ENCODE measurements at places on chromosomes 12 and 14.

GRCh38 chr12:89733579-89734201 is 25.1 kb upstream of the ATP2B1 start:
- DNase-seq: no peak

- DNase-seq: no peak
Measured at GRCh38 chr12:85147331-85147730, 111.2 kb downstream of the LRRIQ1 start.

- no peak for DNase-seq
Measured at GRCh38 chr12:71683633-71684032, 2.2 kb upstream of the TMEM19 start.

- DNase-seq: peak; percentile 60
Measured at GRCh38 chr12:92539110-92539749, 163.6 kb upstream of the PLEKHG7 start.

DNA sequence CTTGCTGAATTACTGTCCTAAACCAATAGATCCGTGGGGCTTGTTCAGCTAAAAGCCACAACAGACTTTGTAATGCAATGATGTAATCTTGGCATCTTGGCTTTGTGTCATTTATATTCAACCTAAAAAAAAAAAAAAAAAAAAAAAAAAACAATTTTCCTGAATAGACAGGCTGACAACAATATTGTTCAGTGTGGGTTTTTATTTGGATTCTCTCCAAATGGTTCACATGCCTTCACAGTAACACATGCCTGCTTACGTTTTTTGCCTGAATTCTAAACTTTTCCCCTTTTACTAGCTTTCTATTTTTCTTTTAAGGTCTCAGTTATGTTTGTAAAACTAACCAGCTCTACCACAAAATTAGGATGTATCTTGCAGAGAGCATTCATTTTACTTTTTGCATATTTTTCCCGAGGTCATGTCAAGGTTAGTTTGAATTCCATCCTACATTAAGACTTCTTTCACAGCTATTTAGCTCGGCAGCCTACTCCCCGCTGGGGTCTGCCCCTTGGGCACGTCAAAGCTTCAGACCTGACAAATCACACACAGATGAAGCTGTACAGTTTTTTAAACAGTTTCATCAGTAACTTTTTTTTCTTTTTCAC is 213.7 kb upstream of the NPAS3 start:
- no peak for DNase-seq

GRCh38 chr12:93571925-93572711 is at the start of gene SOCS2:
Gene SOCS2 (plus strand): TSS chr12:93572675. CDS start chr12:93572898, 223 bp downstream.
- DNase-seq: peak; percentile 32

- no peak for DNase-seq
Measured at GRCh38 chr14:61839507-61839906, 77.3 kb downstream of the SNAPC1 start.

- no peak for DNase-seq
Measured at GRCh38 chr12:18428416-18428815, 167.1 kb downstream of the PIK3C2G start.

- no peak for DNase-seq
Measured at GRCh38 chr14:60204843-60205774, 39.9 kb upstream of the DHRS7 start.

DNA sequence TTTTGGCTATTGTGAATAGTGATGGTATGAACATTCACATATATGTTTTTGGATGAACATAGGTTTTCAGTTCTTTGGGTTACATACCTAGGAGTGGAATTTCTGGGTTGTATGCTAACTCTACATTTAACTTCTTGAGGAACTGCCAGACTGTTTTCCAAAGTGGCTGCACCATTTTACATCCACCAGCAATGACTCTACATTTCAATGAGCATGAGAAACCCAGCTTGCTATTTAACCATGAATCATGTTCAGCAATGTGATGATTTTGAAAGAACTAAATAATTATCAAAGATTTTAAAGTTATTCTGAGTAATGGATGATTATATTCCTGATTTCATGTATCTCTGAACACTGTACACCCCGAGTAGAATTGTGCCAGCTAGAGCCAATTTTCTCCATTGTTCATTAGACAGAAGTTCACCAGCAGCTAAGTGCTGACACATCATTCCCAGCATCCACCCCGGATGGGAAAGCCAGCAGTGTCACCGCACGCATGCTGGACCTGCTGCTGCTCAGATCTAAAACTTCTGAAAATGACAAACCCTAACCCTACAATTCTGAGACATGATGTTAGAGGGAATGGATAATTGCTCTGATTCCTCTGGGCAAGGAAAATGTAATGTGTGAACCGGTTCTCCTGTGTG is 13.3 kb upstream of the ANAPC5 start:
- DNase-seq: no peak

GRCh38 chr14:50173891-50174290 is 57.5 kb downstream of the SOS2 start:
- no peak for DNase-seq

- no peak for DNase-seq
Measured at GRCh38 chr12:122849352-122850047, 14.2 kb downstream of the HIP1R start.

DNA sequence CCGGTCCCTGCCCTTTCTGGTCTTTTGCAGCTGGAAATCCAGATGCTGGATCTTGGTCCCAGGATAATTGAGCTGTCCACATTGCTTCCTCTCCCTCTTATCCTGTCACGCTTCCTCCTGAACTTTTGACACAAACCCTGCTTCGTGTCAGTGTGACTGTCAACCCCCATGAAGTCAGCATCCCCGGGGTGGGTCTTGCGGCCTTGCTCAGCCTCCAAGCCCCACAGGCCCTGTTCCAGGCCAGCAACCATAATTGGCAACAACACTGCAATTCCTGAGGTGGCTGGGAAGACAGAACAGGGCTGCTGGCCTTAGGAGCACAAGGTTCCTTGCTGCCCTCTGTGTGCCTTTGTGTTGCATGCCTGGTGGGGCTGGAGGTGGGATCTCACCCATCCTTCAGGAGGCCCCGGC is 74.9 kb downstream of the NTF3 start:
- DNase-seq: no peak

DNA sequence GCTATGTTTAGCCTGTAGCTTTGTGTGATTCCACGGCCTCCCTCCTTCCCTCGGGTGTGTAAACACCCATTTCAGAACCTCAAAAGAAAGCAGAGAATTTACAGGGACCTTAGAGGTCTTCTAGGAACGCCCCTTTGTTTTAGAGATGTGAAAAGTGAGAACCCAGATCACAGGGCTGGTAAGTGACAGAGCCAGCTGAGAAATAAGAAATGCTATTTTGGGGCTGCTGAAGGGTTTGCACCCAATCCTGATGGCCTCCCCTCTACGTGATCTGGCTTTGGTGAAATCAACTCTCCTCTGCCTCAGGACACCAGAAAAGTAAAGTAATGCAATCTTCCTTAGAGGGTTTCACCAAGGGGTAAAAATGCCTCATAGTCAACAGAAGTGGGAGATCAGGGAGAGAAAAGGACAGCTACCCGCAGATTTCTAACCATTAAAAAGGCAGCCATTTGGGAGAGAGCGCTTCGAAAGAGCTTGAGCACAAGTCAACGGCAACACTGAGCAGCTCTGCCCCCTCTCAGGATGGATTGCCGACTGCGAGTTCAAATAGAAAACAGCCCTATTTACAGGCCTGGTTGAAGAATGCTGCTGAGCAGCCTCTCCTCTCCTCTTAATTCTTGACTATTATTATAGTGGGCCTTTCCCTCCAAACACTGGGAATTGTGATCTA is 78.5 kb upstream of the RASSF3 start:
- no peak for DNase-seq

DNA sequence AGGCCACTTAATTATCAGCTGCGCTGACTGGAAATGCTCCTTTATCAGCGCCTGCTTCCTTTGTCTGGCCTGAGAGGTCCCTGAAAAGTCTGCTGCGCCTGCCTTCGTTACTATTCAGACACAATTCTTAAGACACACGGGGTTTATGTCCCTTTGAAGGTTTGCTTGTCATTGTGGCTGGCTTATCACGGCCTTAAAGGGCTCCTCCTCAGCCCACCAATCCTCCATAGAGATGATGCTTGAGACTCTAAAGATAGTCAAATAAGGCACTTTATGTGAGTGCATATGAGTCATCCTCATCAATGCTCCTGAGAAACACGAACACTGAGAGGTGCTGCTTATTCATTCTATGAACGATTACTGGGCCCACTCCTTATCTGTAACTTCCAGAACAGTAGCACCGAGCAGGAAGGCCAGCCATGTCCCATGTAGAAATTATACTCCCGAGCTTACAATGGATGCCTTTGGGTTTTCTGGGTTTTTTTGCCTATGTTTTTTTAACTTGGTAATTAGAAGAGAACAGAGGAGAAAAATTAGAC is 1268.2 kb upstream of the TMEM132C start:
- DNase-seq: no peak

- DNase-seq: no peak
Measured at GRCh38 chr14:96586921-96587822, 85.0 kb downstream of the PAPOLA start.

DNA sequence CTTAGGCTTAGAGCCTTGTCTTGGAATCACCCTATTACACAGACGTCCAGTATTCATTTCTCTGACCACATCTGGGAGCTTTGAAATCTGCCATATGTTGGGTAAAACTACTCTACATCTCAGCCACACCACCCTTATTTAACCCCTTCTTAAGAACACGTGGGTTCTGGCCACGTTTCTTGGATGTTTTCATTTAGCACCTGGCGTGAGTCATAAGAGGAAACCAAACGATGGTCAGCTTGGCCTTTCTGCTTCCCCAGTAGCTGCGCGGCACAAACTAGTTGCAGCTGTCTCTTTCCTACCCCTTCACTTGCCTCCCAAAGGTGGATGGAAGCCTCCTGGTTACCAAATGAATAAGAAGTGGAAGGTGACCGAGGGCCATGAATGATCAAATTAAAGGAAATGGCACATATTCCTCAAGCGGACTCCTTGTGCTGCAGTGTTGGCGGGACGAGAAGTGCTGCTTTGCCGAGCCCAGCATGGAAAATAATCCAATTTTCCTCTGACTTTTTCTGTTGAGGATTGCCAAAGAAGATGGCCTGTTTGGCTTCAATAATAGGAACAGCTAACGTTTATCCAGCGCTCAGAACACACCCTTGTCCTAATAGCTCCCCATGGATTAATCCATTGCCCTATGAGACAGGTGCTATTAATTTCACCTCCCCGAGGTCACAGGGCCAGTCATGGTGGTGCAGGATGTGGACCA is 154.1 kb downstream of the ZNF664 start:
- no peak for DNase-seq

DNA sequence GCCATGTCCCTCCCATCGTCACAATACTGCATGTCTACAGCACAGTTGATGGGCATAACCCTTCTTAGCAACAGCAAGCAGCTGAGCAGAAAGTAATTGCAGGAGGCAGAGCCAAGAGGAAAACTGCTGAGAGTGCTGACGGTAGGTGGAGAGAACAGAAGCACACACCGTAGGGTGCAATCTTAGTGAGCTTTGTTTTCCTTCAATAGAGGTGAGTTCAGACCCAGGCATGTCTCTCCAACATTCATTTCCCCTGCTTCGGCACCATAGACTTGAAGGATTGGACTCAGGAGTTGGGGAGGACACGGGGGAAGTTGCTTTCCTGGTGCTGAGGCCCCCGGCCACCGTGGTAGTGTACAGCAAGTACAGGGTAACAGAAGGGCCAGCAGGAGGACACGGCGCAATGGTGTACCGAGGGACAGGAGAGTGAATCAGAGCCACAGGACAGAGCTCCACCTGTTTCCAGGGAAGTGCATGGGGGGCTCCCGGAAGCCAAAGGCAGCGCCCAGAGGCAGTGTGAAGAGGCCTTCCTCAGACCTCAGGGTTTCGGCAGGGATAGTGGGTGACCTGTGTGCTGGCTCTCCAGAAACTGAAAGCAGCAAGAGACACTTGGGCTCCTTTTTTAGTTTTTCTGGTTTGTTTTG is 36.3 kb upstream of the SINHCAF start:
- no peak for DNase-seq

DNA sequence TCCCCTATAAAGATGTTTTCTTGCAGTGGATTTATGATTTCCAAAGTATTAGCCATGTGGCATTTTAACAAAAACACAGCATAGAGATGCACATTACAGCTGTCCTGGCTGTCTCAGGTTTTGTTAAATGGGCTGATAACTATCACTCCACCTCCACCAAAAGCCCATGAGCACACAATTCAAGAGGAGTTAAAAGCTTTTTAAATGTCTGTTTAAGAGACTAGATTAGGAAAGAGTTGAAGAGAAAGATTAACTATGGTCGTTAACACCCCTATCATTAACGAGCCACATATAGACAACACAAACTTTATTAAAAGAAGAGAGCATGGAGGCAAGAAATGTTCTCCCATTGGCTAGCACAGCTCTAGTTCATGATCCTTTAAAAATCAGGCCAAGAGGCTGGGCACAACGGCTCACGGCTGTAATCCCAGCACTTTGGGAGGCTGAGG is 14.5 kb downstream of the CBX5 start:
- no peak for DNase-seq

GRCh38 chr12:8455727-8456360 is at the start of gene CLEC6A:
Gene CLEC6A (plus strand): TSS chr12:8455962. CDS start chr12:8456112, 150 bp downstream.
- no peak for DNase-seq

DNA sequence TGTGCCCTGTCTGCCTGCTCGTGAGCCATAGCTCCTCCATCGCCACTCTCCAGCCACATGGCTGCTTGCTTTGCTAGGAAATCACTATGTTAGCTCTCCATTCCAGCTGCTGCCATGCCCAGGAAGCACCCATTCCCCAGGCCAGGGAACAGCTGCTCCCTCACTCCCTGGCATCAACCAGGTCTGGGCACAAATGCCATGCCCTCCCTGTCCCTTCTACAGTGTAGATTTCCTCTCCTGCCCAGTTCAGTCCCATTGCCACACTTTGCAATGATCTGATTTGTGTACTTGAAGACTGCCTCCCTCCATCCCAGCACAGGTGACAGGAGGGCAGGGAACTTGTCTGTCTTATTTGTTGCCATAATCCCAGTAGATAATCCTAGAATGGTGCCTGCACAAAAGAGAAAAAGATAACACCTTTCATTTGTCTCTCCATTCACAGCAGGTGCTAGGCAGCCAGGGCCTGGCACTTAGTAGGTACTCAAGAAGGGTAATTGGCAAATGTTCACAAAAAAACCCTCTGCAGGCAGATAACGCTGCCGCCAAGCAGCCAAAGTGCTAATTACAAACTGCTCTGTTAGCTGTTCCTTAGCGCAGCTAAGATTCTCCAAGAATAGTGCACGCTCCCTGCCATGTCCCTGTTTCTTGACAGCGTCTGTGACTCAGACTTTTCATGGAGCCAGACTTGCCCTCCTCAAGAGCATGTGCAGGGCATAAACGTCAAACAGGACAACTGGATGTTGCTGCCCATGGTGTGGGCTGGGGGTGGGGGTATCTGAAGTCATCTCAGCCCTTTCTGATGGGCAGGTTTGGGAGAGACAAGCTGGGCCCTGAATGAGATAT is 69.1 kb downstream of the ARL6IP4 start:
- DNase-seq: no peak

GRCh38 chr12:104513681-104514080 is 56.9 kb downstream of the CHST11 start:
- DNase-seq: no peak

- no peak for DNase-seq
Measured at GRCh38 chr14:64444984-64445845, 20.1 kb upstream of the AKAP5 start.

DNA sequence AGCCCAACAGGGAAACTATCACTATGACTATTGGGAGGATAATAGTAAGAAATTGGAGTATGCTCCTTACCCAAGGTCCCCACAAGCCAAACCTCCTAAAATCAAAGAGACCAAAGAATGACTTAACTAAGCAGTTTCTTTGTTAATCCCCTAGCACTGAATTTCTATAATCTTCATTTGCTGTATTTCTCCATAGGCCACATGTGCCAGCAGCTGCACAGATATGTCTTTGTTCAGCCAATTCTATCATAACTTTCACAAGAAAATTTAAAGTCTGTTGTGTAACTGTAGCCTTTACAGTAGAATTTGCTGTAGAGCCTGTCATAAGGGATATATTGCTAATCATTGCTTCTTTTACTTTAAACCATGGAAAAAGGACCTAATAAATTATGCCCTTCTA is 104.0 kb downstream of the RIN3 start:
- no peak for DNase-seq
